ENCODE measurements at places on chromosomes 1 and 21.
A peak's percentile ranks its signal among the peaks of the same experiment; 100 is the strongest.

DNA sequence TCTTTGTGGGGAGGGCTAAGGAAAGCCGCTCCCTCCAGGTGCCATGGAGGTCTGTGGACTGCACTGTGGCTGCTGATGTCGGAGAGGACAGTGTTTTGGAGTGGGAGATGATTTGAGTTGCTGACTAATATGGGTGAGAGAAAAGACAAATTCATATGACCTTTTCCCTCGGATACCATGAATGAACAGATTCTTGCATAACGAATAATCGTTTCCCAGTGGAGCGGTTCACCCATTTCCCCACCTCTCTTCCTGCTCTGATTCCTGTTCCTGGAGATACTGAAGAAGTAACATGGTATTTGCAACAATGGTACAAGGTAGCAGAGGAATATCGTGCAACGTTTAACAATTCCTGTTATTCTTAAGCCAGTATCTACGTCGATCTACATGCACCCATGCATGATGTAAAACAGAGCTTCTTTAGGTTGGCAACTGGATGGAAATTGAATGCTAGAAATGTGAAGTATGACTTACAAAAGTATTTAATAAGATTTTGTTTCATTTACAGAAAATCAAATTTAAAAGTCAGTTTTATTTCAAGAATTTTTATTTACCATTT lies 227.1 kb downstream of the TOMM20 start:
- no peak for DNase-seq

- no peak for DNase-seq
Measured at GRCh38 chr1:173410794-173411236, 66.3 kb upstream of the PRDX6 start.

DNA sequence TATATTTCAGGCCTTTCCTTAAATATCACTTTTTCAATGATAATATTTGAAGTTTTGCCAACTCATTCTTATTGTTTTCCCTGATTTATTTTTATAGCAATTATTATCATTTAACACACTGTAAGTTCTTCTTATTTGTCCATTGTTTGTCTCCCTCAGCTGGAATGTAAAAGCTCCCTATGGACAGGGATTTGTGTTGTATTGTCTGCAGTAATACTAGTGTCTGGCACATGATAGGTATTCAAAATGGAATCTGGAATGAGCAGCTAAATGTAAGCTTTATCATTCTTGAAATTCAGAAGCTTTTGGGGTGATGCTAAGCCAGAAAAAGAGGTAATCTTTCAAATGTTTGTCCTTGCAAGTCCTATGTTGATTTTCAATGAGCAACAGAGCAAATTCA lies 112.1 kb downstream of the NEGR1 start:
- DNase-seq, result no peak

DNA sequence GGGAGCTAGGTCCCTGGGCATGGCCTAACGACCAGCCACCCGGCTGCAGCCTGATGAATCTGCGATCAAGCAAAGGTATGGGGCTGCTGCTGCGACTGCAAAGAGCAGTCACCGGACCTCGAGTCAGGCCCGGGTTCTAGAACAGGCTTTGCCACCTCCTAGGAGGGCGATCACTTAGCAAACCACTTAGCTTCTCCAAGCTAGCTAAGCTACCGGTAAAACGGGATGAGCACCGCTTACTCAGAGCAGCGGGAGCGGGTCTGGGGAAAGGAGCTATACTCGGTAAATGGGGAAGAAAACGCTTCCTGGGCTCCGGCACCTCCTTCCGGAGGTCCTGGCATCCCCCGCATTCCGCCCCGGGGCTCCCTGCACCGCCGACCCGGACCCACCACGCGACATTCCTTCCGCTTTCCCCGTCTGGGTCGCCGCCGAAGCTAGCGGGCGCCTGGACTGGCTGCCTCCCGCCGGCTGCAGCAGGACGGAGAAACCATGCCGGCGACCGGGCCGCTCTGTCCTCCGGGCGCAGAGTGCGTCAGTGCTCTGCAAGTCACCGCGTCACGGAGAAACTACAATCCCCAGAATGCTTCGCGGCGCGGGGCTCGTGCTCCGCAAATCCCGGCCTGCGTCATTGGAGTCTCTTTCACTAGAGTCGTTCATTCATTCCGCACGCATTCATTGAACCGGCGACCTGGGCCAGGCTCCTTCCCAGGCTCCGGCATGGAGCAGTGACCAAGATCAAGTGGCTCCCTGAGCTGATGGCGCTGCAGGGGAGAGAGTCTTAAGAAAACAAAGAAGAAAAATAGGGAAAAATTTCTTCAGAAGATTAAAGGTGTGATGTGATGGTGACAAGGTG lies at the start of gene LSM10:
LSM10 (minus strand) TSS at position 531 of the 853 bp plus-strand sequence. CDS start 3,779 bp downstream, outside the sequence.
- DNase-seq, result peak; percentile 89

DNA sequence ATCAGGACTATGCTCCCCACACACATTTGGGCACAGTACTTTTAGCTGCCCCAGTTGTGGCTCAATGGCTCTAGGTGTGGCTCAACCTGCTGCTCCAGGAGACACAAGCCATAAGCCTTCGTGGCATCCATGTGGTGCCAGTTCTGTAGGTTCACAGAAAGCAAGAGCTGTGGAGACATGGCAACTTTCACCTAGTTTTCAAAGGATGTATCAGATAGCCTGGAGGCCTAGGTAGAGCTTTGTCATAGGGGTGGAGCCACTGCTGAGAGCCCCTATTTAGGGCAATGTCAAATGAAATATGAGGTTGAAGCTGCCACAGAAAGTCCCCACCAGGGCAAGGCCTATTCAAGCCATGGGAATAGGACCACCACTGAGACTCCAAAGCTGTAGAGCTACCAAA lies 210.5 kb downstream of the LMO4 start:
- DNase-seq, result no peak

DNA sequence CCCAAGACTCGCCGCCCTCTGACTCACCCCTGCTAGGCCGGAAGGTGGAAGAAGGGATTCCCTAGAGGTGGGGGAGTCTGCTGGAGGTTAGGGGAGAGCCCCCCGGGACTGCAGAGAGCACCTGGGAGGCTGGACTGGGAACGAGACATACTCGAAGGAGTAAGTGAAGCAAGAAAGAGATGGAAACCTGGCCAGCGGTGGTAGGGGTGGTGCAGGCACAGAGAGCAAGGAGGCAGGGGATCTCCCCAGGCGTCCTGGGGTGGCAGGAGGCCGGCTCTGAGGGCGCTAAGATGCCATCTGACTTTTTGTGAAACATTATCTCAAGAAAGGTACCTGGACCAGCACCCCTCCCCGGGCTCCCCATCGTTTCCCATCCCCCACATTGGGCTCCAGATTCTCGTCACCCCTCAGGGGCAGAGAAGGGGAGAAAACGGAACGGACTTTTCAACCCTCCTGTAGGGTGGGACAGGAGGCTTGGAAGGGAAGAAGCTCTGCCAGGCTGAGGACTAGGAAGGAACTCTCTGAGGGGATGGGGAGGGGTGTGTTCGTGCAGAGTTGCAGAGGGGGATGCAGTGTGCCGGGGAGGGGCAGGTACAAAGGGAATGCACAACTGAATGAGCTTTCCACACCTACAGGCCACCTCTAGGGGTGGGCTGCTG lies 708 bp downstream of the CHRNB2 start:
- no peak for DNase-seq

DNA sequence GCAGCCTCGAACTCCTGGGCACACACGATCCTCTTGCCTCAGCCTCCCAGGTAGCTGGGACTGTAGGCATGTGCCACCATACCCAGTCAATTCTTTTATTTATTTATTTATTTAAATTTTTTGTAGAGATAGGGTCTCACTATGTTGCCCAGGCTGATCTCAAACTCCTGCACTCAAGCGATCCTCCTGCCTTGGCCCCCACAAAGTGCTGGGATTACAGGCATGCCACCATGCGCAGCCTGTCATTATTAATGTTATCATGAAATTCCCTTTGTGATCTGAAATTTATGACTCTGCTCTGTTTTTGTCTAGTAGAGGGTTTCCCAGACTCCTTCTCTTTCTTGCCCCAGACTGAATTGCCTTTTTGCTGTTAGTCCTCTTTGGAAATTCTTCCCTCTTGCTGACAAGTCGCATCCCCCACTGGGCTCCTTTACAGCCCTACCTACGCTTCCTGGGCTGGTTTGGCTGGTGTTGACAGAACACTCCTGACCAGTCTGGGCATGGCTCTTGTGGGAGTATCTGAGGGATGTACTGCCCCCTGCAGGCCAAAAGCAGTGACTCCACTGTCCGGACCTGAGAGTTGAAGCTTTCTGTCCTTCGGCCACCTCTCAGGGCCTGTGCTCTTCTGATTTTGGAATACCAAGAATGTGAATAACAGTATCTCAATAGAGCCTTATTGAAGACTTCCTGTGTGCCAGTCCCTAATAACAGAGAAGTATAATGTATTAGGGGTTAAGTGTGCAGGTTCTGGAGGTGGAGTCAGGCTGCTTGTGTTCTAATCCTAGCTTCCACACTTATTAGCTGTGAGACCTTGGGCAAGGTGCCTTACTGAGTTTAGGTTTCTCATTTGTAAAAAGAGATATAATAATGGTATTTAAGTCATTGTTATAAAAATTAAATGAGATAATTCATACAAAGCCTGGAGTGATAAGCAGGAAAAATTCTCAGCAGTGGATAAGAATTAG lies 28.2 kb downstream of the TCEANC2 start:
- peak; percentile 33 for DNase-seq

DNA sequence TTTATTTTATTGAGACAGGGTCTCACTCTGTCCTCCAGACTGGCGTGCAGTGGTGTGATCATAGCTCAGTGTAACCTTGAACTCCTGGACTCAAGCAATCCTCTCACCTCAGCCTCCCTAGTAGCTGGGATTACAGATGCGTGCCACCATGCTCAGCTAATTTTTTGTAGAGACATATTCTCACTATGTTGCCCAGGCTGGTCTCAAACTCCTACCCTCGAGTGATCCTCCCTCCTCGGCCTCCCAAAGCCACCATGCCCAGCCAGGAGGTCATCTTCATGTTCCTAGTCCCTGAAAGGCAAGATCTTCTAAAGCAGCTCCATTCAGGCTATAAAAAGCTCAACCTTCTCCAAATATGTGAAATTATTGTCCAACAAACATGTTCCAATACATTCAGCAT lies 53.9 kb downstream of the TOR1AIP2 start:
- no peak for DNase-seq

- no peak for DNase-seq
Measured at GRCh38 chr1:162876751-162877150, 15.8 kb upstream of the CCDC190 start.

- no peak for DNase-seq
Measured at GRCh38 chr1:213829780-213830179, 158.0 kb upstream of the PROX1 start.

DNA sequence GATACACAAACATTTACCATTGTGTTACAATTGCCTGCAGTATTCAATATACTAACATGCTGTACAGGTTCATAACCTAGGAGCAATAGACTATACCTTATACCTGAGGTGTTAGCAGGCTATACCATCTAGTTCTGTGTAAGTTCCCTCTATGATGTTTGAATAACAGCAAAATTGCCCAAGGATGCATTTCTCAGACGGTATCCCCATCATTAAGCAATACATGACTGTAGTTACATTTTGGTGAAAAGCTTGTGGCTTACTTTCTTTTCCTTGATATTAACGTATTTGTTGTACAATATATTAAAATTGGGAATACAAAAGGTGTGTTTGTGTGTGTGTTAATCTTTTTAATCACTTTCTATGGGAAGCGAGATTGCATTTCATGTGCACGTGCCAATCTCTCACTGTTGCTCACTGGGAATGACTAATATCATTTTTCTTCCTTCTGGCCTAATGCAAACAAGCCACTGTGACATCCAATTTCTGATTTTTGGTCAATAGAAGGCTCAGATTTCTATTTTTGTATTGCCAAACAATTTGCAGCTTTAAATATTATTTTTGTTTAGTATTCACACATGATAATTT lies 36.7 kb upstream of the WLS start:
- DNase-seq, result no peak

GRCh38 chr1:76782809-76783208 lies 84.5 kb upstream of the ST6GALNAC5 start:
- no peak for DNase-seq

DNA sequence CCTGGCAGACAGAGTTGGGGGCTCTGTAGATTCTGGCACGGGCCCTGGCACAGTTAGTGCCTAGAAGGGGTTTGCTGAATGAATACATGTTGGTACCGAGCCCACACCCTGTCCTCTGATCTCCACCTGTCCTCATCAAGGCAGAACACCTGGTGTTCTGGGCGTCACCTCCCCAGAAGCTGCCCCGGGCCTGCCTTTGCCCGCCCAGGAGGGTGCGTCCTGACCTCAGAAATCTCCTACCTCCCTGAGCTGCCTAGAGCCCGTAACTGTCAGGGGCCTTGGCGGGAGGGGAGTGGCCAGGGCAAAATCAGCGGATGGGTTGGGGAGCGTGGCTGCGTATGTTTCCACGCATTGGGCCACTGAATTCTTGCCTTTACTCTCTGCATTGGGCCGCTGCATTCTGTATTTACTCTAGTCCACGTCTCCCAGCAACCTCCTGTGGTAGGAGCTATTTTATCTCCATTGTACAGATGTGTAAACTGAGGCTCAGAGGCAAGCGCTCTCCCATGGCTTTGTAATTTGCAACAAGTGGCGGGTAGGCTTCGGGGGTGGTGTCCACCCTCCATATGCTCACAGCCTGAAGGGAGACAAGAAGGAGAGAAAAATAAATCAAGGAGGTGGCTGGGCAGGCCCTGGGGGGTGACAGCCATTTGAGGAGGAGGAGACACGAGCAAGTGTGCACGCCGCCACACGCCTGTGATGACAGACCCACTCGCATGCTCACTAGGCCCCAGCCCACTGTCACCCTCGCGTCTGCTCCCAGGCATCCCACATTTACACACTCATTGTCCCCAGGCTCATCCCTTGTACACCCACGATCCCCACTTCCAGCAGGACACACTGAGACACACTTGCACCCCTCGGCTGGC lies 95.7 kb upstream of the WNT4 start:
- DNase-seq, result no peak

- no peak for DNase-seq
Measured at GRCh38 chr1:14660801-14661200, 62.3 kb downstream of the KAZN start.

- DNase-seq, result no peak
Measured at GRCh38 chr1:94106716-94107115, 14.2 kb downstream of the ABCA4 start.
